Stimulated activated CD4-positive, alpha-beta T cell treated with anti-CD3 and anti-CD28 coated beads, Interleukin-4, amount 100 ng/mL, for 48 hours (primary cell): ENCODE measurements at places on chromosomes 11 and 22.
A peak's percentile ranks its signal among the peaks of the same experiment; 100 is the strongest.

DNA sequence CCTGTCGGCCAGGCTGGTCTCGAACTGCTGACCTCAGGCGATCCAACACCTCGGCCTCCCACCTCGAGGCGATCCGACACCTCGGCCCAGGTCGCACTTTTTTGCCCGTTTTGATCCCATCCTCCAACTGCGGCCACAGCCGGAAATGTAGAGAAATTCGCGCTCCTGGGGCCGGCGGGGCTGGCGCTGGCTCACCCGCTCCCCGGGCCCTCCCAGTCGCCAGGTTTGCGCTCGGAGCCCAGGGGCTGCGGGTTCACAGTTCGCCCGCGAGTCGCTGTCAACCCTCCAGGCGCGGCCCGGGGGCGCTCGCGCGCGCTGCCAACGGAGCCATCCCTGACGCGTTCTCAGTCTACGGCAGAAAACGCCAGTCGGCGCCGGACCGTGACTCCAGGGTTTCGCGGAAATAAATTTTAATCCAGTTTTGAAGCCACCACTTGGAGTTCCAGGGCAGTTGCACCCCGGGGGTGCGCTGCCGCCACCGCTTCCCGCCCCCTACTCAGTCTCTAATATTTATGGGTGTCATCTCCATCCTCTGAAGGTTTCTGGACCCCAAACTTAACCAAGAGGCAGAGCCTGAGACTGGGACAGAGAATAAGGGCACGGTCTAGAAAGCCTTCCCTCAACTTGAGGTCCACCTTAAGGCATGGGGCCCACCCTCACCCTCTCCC is 1.5 kb upstream of the KLHDC7B start:
- peak; percentile 83 for DNase-seq

DNA sequence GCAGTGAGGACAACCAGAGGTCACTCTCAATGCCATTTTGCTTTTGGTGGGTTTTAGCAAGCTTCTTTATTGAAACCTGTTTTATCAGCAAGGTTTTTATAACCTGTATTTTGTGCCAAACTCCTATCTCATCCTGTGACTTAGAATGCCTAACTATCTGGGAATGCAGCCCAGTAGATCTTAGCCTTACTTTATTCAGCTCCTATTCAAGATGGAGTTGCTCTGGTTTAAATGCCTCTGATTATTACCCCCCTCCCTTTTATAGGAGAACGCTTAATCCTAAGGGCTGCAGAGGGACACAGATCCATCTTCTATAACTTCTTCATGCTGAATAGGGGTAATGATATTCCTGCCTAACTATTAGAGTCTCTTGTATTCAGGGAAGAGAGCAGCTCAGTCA is 179.1 kb downstream of the KIF18A start:
- no peak for DNase-seq

DNA sequence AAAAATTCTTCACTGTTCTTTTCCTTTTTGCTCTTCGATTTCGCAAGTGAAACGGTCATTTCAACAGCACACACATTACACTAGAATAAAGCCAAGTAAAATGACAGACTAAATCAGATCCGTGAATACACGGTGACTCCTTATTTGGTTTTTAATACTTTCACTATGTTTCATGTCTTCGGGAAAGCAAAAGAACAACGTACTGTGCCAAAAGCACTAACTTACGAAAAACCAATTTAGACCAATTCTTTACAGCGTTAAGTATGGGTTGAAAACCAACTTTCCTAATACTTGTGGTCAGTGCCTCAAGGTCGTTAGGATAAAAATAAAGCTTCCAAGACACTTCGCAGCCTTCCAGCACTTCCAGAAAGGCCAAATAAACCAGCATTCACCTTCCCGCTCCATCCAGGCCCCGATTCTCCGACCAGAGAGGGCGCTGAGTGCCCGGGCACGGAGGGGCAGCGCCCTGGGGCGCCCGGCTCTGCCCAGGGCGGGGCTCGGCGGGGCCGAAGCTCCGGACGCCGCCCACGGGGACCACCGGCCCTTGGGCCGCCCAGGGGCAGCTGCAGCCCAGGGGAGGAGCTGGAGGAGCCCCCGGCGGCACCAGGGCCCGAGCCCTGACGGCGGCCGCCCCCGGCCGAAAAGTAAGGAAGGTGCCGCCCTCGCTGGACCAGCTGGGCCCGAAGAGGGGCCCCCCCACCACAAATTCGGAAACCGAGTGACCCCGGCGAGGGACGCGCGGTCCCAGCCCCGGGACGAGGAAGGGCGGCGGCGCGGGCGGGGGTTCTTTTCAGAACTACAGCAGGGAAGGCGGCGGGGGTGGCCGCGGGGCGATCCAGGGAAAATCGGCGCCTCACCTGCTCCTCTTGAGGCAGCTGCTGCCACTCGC is 499 bp downstream of the ATL3 start:
- DNase-seq = no peak

DNA sequence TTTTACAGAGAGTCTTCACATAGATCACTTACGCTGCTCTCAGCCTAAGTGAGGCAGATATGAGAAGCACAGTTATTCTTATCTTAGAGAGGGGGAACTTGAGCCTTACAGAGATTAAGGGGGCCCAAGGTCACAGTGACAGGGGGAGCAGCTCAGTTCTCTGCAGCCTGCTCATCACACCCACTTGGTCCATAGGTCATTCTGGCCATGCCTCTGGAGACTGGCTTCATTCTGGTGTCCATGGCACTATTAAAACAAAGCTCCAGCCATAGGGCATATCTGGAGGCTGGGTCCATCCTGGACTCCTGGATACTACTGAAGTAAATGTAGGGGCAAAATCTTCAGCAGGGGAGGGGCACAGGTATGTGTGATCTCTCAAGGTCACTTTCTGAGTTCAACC is 5.9 kb downstream of the SLC5A4 start:
- DNase-seq = no peak

DNA sequence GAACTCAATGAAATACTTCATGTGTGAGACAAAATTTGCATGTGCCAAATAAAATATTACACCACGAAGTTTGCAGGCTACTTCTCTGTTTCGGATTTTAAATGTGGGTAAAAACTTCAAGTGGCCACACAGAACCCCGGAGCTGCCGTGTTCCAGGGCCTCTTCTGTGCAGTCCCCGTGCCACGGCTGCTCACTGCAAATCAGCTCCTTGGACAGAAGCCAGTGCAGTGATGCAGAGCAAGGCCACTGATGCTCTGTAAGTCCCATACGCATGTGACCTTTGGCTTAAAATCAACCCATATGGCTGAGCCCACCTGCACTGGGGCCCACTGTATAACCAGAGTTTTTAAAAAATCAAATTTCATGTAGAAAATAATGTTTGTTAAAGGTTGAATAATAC is 1309.4 kb downstream of the TBC1D22A start:
- DNase-seq = no peak

DNA sequence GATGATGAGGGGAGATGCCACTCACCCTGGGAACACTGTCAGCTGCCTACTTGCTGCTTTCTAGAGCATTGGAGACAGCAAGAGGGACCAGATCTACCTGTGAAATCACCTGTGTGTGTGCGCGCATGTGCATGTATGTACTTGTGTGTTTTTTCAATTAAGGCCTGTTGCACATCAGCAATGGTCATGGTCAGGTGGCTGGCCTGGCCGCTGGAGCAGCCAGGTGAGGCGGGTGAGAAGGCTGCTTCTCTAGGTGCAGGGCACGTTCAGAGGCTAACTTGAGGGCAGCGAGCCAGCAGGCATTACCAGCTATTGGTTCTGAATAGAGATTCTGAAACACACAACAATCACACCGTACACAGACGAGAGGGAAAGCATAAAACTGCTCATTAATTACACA is 65.1 kb downstream of the PARVG start:
- no peak for DNase-seq

DNA sequence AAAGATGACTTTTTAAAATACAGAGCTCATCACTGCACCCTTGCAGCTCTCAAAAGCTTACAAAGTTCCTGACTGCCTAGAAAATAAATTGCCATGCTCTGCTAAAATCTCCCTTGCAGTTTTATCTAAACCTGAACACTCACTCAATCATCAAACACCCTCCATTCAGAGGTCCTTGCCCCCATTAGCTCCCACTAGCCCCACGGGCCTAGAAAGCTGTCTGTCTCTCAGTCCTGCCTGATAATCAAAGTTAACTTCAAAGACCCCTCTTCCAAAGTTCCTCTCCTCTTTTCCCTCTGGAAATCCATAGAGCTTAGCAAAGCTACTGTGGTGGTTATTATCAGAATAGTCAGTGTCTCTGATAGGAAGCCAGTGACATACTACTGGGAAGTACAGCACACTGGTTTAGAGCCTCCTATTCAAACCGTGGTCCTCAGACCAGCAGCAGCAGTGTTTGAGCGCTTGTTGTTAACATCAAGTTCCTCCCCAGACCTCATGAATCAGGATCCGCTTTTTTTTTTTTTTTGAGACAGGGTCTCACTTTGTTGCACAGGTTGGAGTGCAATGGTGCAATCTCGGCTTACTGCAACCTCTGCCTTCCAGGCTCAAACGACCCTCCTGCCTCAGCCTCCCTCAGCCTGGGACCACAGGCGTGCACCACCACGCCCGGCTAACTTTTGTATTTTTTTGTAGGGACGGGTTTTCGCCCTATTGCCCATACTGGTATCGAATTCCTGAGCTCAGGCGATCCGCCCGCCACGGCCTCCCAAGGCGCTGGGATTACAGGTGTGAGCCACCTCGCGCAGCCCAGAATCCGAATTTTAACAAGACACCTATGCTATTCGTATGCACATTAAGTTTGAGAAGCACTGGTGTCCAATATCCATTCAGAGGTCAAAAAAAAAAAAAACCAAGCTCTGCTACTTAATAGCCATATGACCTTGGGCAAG is 1.2 kb downstream of the NDUFC2 start:
- DNase-seq = no peak

DNA sequence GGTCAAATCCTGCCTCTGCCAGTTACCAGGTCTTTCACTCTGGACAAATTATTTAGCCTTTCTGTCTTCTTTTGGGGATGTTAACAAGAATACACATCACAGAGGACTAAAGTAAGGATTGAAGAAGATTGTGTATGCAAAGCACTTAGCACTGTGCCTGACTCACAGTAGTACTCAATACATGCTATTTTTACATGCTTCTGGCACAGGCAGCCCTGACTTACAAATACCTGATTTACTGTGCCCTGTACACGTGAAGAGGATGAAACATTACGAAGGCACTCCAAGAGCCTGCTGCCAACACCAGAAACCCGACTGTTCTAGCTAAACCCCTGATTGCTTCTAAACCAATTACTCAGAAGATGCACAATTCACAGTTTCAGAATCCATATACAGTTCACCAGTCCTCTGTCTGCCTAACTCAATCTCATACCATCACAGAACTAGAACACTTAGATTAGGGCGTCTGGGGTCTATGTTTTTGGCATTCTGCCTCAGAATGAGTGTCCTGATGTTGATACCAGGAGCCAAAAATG is 300.9 kb upstream of the DDI1 start:
- no peak for DNase-seq

DNA sequence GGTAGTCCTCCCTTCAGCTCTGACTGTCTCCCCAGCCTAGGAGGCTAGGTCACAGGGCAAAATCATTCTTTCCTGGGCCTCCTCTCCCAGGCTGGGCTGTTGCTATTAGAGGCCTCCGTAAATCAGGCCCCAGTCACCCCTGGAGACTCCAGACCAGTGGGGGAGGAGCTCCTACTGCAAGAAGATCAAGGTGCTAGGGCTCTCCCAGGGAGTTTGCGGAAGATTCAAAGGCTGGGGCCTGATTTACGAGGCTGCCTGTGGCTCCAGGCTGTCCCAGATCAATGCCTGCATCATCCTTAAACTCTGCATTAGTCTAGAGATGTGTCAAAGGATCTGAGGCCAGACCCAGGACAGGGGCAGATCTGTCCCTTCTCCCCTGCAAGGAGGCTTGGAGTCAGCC is 346.2 kb downstream of the TENM4 start:
- no peak for DNase-seq

- DNase-seq = no peak
These were observed 37.4 kb upstream of the PRODH start for GRCh38 chr22:18973264-18974031.

DNA sequence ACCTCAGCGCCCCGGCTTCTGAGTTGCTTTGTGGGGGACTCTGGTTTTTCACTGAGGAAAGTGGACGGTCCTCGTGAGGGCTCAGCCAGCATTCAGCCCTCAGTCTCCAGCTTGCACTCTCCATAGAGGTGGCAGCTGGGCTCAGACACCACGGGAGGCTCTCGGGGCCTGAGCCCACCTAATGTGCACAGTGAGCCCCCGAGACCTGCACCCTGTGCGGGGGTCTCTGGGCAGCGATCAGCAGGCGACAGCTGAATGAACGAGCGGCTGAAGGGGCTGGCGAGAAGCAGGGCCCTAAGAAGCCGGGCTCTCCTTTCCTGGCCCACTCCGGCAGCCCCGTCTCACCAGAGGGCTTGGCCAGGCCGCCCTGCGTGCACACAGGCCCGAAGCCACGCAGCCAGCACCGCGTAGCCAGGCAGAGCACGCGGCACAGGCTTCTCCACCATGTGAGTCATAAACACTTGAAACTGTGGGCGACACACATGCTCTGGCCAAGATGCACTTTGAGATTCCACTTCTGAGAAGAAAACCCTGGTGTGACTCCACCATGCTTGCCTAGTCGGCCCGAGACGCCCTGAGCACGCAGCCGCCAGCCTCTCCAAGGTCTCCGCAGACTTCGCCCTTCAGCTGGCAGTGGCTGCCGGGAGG is 28.0 kb downstream of the TOLLIP start:
- no peak for DNase-seq

GRCh38 chr11:132131047-132131446 is 760.6 kb downstream of the NTM start:
- DNase-seq = no peak

GRCh38 chr11:64887757-64888405 is 9.5 kb upstream of the EHD1 start:
- DNase-seq = peak; percentile 77

- DNase-seq = no peak
These were observed 429.6 kb downstream of the METTL15 start for GRCh38 chr11:28537822-28538221.

GRCh38 chr11:88474655-88475054 is 137.1 kb upstream of the CTSC start:
- DNase-seq = no peak

- DNase-seq = no peak
These were observed 733 bp downstream of the TRIM5 start for GRCh38 chr11:5684036-5684645.

DNA sequence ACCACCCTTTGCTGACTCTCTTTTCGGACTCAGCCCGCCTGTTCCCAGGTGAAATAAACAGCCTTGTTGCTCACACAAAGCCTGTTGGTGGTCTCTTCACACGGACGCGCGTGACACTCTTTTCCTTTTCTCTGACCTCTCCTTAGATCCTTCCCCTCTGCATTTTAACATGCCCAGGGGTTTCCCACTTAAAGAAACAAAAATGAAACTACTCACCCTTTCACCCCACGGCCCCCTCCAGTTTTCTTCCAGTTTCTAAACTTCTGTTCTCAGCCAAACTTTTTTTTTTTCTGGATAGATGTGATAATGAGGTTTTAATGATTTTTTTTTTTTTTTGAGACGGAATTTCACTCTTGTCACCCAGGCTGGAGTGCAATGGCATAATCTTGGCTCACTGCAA is 32.8 kb upstream of the NUP50 start:
- no peak for DNase-seq

DNA sequence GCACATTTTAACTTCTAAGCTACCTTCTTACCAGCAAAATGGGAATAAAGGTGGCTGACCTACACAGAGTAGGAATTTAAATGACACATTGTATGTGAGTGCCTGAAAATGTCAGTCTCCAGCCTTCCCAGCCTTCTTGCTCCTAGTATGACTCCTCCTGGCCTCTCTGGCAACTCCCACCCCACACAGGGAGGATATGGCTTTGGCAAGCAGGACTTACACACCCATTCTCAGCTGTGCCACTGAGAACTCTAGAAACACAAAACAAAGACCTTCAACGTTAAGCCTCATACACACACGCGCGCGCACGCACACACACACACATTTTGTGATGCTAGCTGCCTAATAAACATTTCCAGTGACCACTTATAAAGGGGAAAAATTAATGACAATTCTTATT is 65.8 kb downstream of the PACSIN2 start:
- no peak for DNase-seq
